ENCODE measurements at places on chromosomes 5 and 9.

DNA sequence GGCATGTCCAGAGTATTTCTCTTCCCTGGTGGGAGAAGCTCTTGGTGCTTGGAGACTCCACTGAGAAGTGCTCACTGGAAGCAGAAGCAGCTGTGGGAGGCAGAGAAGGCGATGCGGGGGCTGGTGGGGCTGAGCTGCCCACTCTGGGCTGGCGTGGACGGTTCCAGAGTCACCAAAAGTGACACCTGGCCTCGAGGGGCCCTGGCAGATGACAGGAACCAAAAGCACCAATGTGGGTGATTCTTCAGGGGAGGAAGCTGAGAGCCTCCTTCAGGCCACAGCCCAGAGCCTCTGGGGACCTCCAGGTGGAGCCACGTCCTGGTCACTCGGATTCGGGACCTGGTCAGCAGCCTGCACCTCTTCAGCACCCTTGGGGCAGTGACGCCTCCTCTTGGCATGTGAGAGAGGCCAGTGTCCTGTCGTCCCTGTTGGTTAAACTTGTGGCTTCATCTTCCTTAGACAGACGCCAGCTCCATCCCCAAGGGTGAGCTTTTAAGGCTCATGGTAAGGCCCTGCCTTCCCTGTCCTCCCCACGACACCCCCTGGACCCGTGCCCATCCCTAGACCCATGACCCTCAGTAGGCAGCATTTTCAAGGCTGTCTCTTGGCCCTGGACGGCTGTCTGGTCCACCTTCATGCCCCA, 78.7 kb upstream of the IRX4 start:
- DNase-seq = no peak

DNA sequence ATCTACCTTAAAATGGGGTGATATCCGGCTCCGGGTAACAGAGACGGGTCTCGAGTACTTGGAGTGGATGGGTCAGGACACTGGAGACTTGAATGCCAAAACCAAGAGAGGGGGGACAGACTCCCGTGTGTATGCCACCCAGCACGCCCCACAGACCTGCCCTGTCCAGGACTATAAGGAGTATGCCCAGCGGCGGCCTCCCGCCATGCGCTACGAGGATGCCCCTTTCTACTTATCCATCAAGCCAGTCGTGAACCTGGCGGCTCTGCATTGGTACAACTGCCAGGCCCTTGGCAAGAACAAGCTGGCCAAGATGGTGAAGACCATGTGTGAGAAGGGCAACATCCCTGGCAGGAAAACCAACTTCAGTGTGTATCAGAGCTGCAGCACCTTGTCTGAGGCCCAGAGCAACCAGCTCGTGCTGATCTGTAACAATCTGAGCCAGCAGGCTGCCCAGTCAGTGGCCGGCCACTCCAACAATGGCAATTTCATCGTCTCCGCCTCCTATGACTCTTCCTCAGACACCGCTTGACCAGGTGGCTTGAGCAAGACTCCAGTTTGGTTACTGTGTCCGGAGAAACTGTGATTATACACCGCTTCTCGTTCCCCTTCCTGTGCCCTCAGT, 99.4 kb downstream of the INIP start:
- no peak for DNase-seq

GRCh38 chr9:129328355-129329042, 150.4 kb upstream of the IER5L start:
- no peak for DNase-seq

DNA sequence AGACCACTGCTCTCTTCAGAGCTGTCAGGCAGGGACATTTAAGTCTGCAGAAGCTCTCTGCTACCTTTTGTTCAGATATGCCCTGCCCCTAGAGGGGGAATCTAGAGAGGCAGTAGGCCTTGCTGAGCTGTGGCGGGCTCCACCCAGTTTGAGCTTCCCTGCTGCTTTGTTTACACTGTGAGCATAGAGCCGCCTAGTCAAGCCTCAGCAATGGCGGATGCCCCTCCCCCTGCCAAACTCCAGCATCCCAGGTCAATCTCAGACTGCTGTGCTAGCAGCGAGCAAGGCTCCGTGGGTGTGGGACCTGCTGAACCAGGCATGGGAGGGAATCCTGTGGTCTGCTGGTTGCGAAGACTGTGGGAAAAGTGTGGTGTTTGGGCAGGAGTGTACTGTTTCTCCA, 59.9 kb downstream of the CAVIN4 start:
- no peak for DNase-seq

- DNase-seq = no peak
Measured at GRCh38 chr5:65121880-65122436, 353.2 kb downstream of the CWC27 start.

DNA sequence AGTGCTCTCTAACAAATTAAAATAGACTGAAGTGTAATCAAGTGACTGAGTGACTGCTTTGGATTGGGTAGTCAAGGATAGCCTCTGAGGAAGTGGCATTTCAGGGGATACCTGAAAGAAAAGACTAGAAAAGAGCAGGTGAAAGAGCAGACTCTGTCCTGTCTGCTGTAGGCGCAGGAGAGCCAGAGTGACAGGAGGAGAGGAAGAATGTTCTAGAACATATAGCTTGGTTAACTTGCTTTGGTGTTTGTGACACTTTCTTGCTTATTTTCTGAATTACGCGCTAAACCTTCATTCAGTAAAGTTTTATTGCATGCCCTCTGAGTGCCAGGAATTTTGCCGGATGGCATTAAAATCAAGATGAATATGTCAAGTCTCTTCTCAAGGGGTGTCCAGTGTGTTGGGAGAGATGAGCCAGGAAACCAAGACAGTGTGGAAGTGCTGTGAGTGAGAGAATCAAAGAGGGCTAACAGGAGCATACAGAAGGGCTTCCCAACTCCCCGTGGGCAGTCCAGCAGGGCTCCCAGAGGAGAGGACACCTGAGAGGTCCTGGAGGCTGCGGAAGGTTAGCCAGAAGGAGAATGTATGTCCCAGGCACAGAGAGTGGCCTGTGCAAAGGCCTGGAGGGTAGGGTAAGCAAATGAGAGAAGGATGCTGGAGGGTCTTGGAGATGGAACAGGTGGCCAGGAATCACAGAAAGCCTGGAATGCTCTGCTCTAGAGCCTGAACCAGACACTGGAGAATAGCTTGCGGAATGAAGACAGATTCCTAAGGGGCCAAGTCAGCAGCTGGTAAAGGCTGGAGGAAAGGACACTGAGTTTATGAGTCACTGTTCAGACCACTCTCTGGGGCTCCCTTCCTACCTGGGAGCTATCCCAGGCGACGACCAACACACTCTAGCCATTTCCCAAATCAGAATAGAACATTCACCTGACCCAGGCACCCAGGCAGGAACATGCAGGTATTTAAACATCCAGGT, 59.3 kb downstream of the SLC22A5 start:
- no peak for DNase-seq

All from Peyer's patch (tissue), 4 donors.